ENCODE measurements at places on chromosomes 13 and 19.

DNA sequence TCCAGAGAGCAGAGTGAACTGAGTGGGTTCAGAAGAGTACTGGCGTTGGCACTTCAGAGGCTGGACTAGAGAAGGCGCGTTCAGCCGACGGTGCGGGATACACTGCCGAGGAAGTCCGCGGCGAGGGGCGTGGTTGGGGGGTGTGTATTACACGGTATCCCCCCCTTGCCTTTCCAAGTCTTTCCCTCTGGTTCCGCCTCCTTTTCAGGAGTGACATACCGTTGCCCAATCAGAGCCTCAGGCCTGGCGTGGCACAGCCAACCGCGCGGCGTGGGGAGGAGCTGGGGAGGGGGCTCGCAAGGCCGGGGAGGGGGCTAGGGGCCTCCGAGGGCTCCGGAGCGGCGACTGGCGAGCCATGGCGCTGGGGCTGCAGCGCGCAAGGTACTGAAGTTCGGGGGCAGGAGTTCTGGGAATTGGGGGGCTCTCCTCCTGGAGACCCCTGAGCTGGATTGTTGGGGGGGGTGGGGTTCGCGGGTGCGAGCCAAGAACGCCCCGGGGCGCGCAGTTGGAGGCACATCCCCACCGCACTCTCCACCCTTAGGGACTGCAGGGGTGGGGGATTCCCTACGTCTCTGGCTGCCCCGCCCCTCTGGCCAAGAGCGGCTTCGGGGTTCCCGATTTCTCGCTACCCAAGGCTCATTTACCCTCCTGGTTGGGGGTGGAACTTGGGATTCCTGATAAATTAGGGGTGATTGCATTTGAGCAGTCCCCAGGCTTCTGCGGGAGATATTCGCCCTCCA, at the start of gene HIF3A:
Gene HIF3A, plus strand, starts transcription at position 321 of the 740 bp plus-strand sequence. Its CDS starts 35 bp downstream, at position 356.
- peak; percentile 93 for DNase-seq

DNA sequence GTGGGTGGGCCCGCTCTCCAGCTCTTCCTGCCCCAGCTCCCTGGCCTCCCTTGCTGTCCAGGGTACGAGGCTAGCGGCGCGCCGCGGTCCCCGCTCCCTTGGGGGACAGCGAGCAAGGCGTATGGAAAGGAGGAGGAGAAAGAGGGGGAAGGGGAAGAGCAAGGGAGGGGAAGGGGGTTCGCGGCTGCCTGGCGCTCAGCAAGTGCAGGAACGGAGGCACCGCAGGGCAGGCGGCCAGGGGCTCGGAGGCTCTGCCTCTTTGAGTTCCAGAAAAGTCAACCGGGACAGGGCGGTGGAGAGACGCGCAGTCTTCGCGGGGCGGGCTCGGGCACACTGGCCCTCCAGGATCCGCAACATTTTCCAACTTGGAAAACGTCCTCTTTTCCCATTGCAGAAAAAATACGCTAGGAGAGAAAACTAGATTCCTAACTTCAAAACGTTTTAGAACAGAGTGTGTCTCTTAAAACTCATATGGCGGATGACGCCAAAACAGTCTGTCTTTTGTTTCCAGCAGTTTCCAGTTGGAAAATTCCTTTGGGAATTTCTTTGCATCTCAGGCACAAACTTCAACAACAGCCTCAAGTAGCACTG, 23.1 kb upstream of the TNFRSF19 start:
- DNase-seq, result peak; percentile 60

- DNase-seq, result no peak
Measured at GRCh38 chr19:33374236-33374714, 766 bp downstream of the CEBPG start.

DNA sequence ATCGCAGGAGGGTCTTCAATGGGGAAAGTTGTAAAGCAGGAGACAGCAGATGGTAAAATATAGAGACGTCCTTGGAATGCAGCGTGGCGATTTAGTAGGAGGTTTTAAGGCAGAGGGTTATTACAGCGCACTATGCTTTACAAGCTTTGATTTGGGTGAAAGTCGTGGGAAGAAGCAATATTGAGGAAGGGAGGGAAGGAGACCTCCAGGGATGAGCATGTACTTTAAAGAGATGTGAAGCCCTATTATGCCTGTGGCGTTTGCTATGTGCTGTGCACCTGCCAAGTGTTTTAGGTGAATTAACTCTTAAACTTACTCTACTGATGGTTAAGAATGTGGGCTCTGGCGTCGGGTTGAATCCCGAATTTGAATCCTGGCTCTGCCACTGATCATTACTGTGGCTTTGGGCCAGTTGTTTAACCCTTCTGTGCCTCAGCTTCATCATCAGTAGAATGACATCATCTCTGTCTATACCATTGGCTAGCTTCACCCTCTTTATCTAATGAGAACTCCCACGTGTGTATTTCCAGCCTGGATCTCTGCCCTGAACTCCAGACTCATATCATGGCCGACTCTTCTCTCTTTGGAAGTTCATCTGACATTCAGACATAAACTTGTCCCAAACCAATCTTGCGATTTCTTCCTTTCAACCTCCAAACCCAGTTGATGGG, 583 bp downstream of the CCDC61 start:
- DNase-seq, result no peak

DNA sequence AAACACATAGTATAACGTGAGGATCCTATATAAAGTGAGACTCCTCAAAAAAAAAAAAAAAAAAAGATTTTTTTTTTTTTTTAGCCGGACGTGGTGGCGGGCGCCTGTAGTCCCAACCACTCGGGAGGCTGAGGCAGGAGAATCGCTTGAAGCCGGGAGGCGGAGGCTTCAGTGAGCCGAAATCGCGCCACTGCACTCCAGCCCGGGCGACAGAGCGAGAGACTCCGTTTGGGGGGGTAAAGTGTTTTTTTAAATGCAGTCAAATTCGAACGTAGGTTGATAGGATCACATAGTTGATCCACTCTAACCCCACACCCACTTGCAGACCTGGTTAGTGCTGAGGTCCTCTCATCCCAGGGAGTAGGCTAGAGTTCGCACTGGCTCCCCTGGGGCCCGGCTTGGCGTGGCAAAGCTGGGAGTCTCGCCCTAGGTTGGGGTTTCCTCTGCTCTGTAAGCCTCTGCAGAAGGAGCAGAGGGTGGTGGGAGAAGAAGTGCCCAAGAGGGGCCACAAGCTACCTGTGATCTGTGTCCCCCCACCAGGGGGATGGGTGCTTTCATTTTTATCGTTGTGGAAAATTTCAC, 6.5 kb downstream of the RNF225 start:
- no peak for DNase-seq

- DNase-seq, result no peak
Measured at GRCh38 chr13:44142540-44142867, 231.1 kb upstream of the SERP2 start.

DNA sequence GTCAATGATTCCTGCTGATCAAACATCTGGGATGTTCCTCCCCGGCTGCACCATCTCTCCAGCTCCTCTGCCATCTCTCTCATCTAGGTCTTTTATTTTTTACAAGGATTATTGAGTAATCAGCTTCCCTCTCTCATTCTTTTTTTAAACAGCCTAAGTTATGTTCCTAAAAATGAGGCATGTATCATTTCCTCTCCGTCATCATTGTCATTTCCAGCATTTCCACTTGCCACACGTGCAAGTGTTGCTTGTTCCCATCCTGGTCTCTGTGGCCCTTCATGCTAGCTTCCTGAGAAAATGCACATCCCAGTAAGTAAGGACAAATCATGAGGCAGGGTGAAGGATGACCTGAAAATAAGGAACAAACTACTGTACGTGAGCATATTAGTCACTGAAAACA, 102.7 kb upstream of the POSTN start:
- no peak for DNase-seq

DNA sequence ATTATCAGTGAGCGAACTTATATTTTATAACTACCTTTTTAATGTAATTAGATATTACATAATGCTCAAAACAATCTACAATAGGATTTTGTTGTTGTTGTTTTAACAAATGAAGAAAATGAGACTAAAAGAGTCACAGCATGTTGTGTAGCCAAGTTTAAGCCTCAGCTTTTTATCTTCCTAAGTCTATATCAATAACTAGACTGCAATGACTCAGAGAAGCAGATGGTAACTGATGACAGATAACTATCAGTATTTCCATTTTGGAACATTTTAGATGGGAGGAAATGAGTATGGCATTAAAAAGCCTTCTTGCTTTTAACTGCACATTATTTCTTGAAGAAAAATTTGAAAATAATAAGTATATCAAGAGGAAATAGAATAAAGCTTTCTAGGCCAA, 825.2 kb downstream of the SLITRK1 start:
- DNase-seq, result no peak

DNA sequence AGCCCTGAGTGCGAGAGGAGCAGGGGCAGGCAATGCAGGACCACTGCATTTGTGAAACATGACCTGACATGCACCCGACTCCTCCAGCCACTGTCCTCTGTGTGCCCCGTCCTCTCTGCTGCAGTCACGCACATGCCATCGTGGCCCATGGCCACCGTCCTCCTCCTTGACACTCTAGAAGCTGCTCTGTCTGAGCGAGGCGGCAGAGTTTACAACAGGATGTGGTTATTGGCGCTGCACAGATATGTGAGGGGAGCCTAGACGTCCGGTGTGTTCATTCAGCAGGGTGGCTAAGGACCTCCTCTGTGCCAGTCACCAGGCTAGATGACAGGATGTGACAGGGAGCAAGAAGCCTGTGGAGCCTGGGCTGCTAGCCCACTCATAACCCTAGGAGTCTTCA, 277.8 kb downstream of the FOXO1 start:
- no peak for DNase-seq

DNA sequence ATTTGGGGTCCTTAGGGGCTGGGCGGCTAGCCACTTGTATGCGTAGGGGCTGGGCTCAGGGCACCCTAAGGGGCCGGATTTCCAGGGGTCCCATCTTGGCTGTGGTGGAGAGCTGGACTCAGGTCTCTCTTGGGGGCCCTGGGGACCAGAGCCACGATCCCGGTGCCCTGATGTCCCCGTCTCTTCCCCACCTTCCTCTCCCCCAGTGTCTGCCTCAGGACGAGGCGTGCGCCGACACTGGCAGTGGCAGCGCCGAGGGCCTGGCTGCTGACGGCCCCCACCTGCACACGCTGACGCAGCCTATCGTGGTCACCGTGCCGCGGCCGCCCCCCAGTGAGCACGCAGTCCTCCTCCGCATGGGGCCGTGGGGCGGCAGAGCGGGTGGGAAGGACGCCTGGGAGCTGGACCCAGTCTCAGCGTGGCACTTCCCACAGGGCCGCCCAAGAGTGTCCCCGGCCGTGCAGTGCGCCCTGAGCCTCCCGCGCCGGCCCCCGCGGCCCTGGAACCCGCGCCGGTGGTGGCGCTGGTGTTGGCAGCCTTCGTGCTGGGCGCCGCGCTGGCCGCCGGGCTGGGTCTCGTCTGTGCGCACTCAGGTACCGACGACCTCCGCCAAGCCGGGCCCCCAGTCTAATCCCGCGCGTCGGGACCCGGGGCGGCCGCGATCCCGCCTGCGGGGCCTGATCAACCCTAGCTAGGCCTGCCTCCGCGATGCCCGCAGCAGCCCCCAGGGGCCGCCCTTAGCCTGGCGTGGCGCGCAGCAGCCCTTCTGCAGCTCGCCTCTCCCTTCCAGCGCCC, 2.7 kb upstream of the SNAPC2 start:
- DNase-seq, result peak; percentile 77

- DNase-seq, result no peak
Measured at GRCh38 chr19:17325881-17326594, 8.6 kb downstream of the ANO8 start.

DNA sequence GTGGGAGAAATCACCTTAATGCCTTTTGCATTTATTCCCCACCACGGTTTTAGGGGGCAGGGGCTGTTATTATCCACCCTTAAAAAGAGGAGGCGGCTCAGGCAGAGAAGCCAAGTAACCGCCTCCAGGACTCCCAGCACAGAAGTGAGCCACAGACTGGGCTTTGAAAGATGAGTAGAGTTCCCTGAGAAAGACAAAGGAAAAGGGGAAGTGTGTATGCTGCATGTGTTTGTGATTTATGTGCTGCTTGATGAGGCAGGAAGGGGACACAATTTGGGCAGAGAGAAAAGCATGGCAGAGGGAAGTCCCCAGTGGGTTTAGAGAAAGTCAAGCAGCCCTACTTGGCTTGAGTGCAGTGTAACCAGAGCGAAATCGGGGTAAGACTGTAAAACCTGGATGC, 85.0 kb downstream of the DOCK9 start:
- DNase-seq, result no peak

- DNase-seq, result no peak
Measured at GRCh38 chr19:3048190-3048533, 14.1 kb downstream of the TLE5 start.

DNA sequence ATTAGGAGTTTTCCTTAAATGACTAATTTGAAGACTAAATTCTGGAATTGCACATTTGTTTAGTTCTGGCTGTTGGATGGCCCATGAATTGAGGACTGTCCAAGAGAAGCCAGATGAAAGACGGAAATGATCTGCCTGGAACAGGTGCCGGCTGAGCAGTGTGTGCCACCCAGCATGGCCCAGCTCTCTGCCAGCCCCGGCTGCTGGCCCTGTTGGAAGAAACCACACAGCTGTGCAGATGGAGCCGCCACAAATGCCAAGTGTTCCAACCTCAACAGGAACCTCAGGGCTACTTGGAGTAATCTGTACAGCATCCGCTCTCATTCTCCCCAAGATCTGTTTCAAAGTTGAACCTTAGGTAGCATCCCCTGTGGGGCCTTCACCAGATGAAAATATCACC, 67.0 kb upstream of the STARD13 start:
- DNase-seq, result no peak

- no peak for DNase-seq
Measured at GRCh38 chr13:39684531-39685137, 29.2 kb downstream of the COG6 start.

DNA sequence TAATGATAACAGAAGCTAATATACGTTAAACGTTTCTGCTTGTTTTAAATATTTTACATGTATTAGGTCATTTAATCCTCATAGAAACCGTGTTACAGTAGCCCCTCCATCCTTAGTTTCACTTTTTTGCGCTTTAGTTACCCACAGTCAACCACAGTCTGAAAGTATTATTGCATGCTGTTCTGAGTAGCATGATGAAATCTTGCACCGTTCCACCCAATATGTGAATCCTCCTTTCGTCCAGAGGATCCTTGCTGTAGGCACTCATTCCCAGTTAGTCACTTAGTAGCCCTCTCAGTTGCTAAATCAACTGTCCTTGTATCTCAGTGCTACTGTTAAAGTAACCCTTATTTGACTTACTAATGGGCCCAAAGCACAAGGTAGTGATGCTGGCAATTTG, 257.8 kb downstream of the ENOX1 start:
- DNase-seq, result no peak

DNA sequence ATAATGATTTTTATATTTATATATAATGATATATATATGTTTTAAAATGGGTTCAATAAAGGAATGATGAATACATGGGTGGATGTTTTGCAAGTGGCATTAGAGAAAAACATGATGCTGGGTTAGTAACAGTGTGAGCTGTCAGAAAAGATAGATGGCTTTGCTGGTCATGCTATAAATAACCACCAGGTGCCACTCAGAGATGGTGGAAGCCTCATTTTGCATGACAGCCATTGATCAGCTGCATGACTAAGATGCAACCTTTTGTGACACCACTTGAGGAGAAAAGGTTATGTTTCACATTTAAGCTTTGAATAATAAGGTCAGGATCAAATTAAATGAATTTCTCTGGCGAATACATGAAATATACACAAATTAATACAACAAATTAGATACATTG, 737.7 kb downstream of the PCDH9 start:
- DNase-seq, result no peak

- DNase-seq, result no peak
Measured at GRCh38 chr19:41845051-41845590, 279 bp downstream of the DMRTC2 start.
